AG10803 (cell line): ENCODE measurements at places on chromosomes 6 and 20.

DNA sequence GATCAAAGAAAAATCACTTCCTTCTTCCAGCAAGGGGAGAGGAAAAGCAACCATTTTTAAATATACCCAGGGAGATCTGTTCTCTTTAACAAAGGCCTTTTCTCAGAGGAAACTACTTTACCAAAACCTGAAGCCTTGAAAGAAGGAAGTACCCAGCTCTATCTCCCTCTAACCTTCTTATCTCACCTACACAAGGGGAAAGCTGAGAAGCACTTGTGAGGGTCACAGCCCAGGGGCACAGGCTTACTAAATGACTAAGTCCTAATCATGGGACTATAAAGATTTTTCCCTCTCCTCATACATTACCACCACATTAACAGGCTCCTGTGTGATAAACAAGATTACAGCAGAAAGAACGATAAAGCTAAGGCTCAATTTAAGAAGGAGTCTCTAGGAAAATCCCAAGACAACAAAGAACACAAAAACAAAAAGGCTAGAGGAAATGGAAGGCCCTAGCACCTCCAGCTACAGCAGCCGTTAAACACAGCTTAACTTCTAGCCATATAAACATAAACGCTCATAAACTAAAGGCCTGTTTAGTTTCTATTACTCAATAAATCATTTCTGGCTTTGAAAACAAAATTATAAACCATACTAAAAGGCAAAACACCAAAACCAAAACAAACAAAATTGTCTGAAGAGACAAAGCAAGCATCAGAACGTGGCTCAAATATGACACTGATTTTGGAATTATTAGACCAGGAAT lies 284.9 kb upstream of the ECI2 start:
- no peak for DNase-seq

GRCh38 chr20:63252284-63252711 lies 2.0 kb downstream of the NKAIN4 start:
- DNase-seq, result no peak

DNA sequence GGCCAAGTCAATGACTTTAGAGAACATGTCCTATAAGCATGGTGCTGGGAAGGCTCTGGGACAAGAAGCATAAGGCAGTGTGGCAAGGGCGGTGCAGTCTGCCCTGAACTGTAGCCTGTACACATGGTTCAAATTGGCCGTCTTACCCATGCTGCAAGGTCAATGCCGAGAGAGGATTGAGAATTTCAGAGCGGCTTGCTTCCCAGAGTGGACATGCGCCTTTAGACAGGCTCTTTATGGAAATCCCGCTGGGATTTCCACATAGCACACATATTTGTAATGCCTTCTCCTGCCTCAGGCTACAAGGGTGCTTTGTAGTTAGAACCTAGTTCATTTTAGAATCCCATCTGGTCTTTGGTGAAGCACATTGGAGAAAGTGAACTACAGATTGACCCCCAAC lies 36.1 kb upstream of the CEP162 start:
- DNase-seq, result no peak

GRCh38 chr6:74091136-74091793 lies 395.3 kb downstream of the CD109 start:
- peak; percentile 58 for DNase-seq

GRCh38 chr20:46137816-46138215 lies 19.7 kb downstream of the CD40 start:
- DNase-seq, result no peak

DNA sequence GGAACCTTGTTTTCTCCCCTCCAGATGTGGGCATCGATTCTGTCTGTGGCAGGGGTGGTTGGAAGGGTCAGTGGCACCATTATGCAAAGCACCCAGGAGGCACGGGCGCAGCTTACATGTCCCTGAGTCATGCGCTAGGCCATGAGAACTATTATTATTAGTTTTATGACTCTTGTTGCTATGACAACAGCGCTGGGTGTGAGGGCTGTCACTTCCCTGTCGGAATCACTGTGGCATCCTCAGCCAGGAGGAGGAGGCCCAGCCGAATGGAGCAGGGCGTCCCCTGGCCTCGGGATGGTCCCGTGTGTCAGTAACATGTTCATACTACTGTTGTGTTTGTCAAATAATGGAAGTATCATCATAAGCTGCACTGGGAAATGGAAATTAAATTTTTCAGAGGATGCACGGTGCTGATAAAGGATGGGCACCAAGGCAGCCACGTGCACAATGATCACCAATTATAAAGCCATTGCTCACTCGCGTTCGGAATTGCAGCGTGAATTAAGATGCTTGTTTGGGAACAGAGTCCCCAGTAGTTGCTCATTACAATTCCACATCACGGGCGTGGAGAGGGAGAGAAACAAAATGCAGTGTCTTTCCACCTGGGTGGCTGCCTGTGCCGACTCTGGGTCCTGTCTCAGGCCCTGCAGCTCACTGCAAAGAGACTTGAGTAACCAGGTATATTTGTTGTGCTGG lies 247.9 kb downstream of the CDH4 start:
- DNase-seq, result peak; percentile 33

DNA sequence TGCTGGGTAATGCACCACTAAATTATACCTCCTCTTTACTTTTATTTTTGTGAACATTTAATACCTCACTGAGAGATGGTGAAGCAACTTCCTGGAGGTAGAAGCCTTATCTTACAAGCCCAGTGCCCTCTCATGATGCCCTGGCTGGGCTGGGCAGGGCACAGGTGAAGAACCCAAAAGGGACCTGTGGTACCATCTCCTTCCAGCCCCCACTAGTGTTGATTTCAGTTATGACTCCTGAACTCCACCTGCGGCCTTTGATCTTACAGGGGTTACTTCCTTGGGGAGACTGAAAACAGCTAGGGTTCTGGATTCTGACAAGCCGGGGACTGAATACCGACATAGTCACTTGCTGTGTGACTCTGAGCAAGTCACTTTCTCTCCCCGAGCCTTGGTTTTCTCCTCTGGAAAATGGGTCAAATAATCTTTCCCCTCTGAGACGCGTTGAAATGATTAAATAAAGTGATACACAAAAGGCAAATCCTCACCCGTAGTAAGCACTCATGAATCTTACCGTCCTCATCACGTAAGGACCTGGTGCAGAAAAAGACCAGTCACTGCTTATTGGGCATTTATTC lies 1.2 kb downstream of the SLC13A3 start:
- DNase-seq, result no peak
